ENCODE measurements at places on chromosomes 2 and 18. TPM values are rescaled to one million over a fixed set of nuclear protein-coding genes. Genes with fewer than 3 reads are reported as not detected.
A peak's percentile ranks its signal among the peaks of the same experiment; 100 is the strongest.

DNA sequence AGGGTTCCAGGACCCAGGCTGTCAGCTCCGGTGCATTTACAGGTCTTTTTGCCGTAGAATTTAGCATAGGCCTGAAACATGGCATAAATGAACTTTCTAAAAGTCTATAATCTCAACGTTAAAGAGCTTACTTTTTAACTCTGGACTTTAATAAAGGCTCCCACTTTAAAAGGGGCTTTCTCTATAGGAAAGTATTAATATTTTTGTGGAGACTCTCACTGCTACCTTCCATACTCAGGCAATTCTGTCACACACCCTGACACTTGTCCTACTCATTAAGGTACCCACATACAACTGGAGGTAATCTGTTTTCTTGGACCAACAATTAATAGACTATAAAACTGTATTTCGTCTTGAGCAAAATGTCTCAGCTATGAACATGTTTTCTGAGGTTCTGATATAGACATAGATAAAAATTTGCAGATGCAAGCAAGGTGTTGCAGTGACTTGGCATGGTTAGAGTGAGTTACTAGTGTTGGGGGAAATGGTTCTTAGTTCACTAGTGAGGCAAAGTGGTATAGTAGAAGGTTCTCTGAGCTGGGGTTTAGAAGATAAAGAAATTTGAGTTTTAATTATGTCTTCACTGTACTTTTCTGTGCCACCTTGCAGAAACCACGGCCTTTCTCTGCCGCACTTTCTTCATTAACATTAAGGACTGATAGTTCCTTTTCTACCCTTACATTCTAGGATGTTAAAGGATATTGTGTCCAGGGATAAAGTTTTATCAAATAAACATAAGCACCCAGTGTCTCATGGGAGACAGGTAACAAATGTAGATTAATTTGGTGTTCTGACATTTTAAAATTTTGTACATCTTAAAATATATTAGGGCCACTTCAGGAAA, 10.8 kb upstream of the NR4A2 start:
- no peak for DNase-seq

GRCh38 chr18:70762812-70763211, 474.0 kb downstream of the SOCS6 start:
- DNase-seq = no peak

GRCh38 chr2:73292316-73292905, 937 bp downstream of the EGR4 start:
- no peak for DNase-seq

DNA sequence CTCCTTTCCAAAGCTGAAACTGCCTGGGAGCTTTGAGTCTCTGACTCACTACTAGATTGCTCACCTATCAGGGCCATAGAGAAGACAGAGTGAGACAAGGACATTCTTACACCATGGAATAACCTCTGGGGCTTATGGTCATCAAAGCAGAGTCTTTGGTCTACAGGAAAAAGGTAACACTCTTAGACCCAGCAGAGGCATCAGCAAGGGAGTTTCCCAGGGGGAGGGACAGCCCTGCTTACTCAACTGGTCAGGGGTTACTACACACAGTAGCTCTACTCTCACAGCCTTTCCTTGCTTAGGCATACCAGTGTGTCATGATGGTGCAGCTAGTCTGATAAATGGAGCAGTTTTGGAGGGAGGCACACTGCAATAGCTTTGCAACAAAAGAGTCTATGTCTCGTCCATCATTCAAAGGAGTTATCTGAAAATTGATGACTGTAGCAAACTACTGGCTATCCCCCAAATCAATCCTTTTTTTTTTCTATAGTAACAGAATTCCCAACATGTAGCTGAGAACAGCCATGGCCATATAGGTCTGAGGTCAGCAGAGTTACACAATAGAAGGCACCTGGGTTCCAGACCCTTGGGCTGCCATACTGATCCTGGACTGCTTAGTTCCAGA, 22.4 kb upstream of the CD28 start:
- DNase-seq = no peak

SERPINB2 gene
- not detected for polyA plus RNA-seq

ATAD2B gene
- polyA plus RNA-seq = 8.7 TPM

DNA sequence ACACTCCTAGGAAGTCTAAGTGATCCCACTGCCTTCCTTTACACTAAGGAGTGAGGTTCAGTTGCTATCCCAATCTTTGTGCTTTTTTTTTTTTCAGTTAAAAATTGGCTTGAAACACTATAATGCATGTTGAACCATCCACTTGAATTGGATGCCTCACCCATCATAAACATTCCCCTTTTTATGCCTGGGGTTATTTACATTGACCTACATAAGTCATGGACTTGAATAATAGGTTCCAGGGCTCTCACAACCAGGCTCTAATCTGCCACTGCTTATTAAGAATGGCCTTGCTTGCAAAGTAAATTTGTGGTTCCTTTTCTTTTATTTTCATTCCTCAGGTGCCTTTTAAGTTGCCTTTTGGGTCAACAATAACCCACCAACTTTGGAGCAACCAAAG, 236.1 kb upstream of the MEIS1 start:
- no peak for DNase-seq

DNA sequence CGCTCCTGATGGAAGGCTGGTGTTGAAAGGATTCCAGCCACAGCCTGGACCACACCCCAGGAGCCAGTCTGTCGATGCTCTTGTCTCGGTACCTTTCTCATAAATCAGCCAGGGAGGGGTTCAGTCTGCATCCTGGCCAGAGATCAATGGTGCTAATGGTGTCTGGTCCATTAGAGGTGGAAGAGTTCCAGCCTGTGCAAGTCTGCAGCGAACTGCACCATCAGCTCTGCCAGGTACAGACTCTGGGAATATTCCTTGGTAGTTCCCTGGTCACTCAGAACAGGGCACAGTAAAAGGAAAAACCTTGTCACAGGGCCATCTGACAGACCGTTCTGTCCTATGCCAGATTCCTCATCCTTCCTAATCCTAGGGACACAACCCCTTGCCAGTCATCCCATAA, 164.3 kb downstream of the MTCL1 start:
- no peak for DNase-seq

GRCh38 chr18:52570975-52571374, 231.0 kb downstream of the DCC start:
- no peak for DNase-seq

SERPINB13 gene
- polyA plus RNA-seq = not detected

FAM124B gene
- not detected for polyA plus RNA-seq

SLC25A52 gene
- polyA plus RNA-seq = not detected

GRCh38 chr2:54380670-54381069, 75.5 kb upstream of the SPTBN1 start:
- DNase-seq = peak; percentile 5

DNA sequence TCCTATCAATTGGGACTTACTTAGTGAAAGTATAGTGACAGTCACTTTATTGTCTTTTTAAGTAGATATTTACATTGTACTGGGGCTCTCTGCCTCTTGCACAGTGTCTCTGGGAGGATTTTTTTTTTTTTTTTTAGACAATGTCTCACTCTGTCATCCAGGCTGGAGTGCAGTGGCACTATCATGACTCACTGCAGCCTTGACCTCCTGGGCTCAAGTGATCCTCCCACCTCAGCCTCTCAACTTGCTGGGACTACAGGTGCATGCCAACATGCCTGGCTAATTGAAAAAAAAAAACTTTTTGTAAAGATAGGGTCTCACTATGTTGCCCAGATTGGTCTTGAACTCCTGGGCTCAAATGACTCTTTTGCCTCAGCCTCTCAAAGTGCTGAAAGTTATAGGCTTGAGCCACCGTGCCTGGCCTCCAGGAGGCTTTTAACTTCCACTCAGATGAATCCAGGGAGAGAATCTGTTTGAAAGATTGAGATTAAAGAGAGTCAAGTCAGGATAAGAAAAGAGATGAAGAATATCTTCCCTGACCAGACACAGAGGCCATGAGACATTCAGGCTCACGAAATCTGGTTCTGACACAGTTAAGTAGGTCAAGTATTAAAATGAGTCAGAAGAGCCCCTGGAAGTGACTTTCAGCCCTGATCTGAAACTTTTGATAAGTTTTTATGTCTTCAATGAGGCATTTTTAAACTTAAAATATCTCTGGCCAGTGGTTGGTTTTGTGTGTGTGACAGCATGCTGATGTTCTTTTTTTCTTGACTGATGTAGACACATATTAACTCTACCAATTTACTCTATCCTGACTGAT, 18.3 kb downstream of the ARHGEF33 start:
- DNase-seq = no peak

- no peak for DNase-seq
Observed at GRCh38 chr2:207528980-207529329, 807 bp upstream of the CREB1 start.

DNA sequence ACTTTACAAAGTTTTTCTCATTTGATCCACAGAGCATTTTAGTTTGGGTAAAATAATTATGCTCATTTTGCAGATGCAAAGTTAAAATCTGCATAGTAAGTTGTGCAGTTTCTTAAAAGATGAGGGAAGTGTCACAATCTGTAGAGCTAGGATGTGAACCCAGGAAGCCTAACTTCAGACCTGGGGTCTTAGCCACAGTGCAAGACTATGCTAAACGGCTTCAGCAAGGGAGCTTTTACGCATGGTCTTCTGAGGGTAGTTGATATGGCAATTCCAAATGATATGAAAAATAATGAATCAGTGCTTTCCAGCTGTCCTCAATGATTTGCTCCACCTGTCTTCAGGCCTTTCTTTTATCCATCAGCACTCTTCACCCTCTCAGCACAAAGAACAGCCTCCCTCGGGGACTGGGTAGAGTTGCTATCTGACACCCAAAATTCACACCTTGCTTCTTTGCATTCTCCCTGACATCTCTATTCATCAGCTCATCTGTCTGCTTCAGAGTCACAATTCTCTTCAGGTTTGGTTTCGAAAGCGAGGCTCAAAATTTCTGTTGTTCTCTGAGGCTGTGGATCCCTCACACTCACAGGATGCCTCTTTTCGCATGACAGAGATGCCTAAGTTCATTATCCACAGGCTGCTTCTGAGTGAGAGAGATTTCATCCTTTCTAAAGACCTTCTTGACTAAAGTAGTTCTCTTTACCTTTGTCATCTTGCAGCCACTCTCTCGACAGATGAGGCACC, 302.5 kb downstream of the NRXN1 start:
- no peak for DNase-seq

TLK1 gene
- 65.6 TPM for polyA plus RNA-seq

CPLX4 gene
- not detected for polyA plus RNA-seq

DNA sequence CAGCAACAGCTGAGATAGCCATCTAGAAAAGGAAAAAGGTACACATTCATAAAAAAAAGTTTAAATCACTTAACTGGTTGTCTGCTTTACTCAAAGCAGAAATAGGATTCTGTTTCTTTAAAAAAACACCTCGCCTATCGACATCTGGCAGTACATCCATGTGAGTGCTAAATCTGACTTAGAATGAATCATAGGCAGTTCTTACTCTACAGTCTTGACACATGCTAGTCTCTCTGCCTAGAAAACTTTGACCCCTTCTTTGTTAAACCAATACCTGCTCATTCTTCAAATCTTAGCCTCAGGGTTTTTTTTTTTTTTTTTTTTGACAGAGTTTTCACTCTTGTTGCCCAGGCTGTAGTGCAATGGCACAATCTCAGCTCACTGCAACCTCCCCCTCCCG, 37.1 kb upstream of the GPR75 start:
- DNase-seq = no peak

- DNase-seq = no peak
Observed at GRCh38 chr18:22680944-22681343, 252.2 kb upstream of the RBBP8 start.

DNA sequence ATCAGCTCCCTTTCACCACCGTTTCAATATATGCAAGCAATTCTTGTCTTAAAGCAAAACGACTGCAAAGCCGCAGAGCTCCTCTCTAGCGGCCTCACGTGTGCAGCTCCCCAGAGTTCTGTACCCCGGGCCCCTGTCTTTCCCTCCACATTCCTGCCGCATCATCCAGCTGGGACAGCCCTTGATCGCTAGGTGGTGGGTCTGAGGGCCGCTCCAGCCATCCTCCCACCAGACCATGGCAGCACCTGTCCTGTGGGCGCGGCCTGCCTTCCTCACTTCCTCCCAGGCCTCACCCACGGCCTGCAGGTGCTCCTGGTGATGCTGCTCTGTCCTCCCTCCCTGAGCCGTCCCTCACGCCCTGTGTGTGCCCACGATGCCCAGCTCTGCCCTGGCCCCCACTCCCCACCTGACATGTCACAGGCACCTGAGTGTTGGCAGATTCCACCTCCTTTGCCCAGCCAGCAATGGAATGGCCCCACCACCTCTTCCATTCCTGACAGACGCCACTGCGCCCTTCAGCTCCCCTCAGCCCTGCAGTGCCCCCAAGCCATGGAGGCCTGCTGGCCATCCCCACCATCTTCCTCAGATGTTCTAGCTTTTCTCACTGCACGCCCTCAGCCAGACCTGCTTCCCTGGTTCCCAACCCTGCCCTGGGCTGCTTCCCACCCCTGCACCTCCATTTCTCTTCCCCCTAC, 15.3 kb upstream of the ALLC start:
- DNase-seq = no peak

- no peak for DNase-seq
Observed at GRCh38 chr2:217404236-217404760, 544.4 kb upstream of the TNP1 start.

- no peak for DNase-seq
Observed at GRCh38 chr18:23099621-23100020, 35.7 kb upstream of the CABLES1 start.

- DNase-seq = no peak
Observed at GRCh38 chr2:18536100-18536499, 24.4 kb downstream of the RDH14 start.

WNT10A gene
- polyA plus RNA-seq = 6.4 TPM

DNA sequence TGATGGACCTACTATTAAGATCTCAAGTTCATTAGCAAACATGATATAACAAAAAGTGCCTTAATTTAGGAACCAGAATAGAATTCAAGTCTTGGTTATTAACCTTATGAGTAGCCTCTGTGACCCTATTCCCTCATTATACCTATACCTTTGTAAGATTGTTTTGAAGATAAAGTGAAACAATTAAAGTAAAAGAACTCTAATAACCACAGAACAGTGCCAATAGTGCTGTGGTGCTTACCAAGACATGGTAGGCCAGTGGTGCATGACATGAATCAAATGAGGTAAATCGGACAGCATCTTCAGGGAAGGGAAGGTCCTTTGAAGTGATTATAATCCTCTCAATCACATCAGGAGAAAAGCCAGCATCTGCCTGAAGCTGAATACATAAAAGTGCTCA, 36.4 kb downstream of the METTL4 start:
- no peak for DNase-seq

CHRNG gene
- not detected for polyA plus RNA-seq
